ENCODE measurements at places on chromosomes 7 and 10. TPM values are rescaled to one million over a fixed set of nuclear protein-coding genes. Genes with fewer than 3 reads are reported as not detected.

DNA sequence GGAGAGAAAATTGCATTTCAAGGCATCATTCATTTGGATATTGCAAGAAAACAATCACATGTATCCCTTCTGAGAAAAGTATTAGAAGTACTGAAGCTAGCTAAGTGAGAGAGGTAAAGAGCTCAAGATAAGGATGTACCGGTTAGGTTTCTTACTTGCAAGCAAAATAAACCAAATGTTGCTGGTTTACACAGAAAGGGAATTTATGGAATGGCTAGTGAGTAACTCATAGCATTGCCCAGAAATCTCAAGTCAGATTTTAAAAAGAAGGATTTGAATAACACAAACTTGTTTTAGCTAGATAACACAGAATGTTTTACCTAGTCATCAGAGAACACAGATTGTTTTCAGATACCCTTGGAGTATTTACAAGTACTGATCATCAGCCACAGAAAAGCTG is 30.6 kb downstream of the KLHL7 start:
- no peak overlapping the region for H3K4me3 ChIP-seq
- H3K36me3 ChIP-seq: no peaks in the 10 kb centered on the region
- H3K27ac ChIP-seq: no peak overlapping the region
- H3K4me1 ChIP-seq: no peaks in the 10 kb centered on the region
- H3K27me3 ChIP-seq: no peaks in the 10 kb centered on the region

- H3K4me1 ChIP-seq: no peaks in the 10 kb centered on the region
- H3K4me3 ChIP-seq: no peak overlapping the region
- no peak for DNase-seq
Measured at GRCh38 chr10:3010816-3011460, 56.4 kb upstream of the PFKP start.

DNA sequence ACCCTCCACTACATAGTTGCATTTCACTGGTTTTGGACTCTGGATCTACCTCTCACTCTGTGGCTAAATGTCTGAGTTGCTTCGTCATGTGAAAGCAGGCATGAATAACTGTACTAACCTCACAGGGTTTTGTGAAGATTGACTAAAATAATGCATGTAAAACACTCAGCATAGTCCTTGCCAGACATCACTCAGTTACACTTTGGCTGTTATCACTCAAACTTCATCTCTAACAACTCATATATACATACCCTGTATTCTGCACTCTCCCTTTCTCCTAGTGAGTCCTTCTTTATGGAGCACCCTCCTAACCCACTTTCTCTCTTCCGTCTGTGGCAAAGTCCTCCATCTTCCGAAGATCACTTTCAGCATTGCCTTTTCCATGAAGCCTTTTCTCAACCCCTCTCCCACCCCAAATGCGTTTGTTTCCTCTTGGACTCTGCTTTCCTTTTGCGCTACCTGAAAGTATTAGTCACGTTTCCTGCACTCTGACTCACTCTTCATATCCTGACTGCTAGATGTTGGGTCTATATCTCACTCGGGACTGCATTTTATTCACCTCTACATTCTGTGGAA is 72.6 kb downstream of the OSBPL3 start:
- no peak overlapping the region for H3K4me3 ChIP-seq
- H3K4me1 ChIP-seq: peaks cover 14% of the 10 kb centered on the region
- no peaks in the 10 kb centered on the region for H3K27me3 ChIP-seq
- H3K27ac ChIP-seq: no peak overlapping the region

- no peaks in the 10 kb centered on the region for H3K36me3 ChIP-seq
- no peaks in the 10 kb centered on the region for H3K4me1 ChIP-seq
- no peak overlapping the region for H3K27ac ChIP-seq
Measured at GRCh38 chr10:74529205-74529604, 297.2 kb upstream of the KAT6B start.

- no peaks in the 10 kb centered on the region for H3K27me3 ChIP-seq
- H3K4me1 ChIP-seq: peaks cover 22% of the 10 kb centered on the region
- peak overlapping the region; percentile 92 for H3K27ac ChIP-seq
- peak; percentile 70 for DNase-seq
- peak overlapping the region; percentile 57 for H3K4me3 ChIP-seq
- H3K36me3 ChIP-seq: no peaks in the 10 kb centered on the region
Measured at GRCh38 chr10:48306870-48307710, 613 bp downstream of the MAPK8 start.

Gene HSPA12A
- 9.9 TPM for total RNA-seq

Gene WNT16
- total RNA-seq: not detected

Gene ADCY1
- 0.90 TPM for total RNA-seq
